ENCODE measurements at places on chromosomes 16 and 17.

GRCh38 chr17:33511670-33512069, 218.6 kb upstream of the ASIC2 start:
- no peak for DNase-seq

DNA sequence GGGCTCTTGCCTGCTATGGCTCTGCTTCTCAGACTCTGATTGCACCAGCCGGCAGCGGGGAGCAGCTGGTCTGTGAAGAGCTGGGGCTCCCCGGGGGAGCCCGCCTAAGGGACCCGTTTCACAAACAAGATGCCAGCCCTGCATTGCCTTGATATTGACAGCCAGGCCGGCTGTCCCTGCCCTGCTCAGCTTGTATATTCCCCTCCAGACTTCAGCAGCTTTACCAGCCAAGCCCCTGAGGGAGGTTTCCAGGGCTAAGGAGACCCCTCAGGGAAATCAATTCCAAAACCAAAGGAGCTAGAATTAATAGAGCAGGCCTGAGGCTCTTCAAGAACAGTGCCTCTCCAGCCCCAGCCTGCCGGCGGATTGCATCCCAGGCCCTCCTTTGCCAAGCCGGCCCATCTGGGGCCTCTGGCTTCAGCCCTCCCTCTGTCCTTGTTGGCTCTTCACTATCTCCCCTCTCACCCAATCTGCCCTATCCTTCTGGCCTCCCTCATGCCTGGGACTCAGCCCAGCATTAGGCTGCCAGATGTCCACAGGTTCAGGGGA, 5.7 kb downstream of the CALB2 start:
- DNase-seq, result no peak

- DNase-seq, result no peak
Measured at GRCh38 chr16:22262460-22262859, 34.7 kb upstream of the POLR3E start.

- no peak for DNase-seq
Measured at GRCh38 chr17:64160378-64160777, 30.4 kb upstream of the ERN1 start.

DNA sequence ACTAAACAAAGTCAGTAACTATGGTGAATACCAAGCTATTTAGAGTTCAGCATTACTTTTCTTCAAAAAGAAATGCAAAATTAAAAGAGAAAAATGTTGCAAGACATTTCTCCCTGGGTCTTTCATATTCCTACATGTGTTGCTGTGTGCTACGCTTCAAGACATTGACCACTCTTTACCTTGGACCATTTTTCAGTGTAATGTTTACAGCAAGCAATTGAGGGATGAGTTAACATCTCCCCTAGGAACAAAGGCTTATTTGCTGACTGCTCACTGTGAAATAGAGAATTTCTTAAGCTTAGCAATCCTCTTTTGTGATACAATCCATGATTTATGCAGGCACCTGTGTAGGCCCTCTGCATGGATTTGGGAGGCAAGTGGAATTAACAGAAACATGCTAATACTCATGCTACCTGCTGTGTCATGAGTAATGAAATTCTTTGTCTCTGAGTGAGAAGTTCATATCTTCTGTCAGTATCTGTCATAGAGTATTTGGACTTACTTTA, 1202.9 kb upstream of the CDH8 start:
- DNase-seq, result no peak

DNA sequence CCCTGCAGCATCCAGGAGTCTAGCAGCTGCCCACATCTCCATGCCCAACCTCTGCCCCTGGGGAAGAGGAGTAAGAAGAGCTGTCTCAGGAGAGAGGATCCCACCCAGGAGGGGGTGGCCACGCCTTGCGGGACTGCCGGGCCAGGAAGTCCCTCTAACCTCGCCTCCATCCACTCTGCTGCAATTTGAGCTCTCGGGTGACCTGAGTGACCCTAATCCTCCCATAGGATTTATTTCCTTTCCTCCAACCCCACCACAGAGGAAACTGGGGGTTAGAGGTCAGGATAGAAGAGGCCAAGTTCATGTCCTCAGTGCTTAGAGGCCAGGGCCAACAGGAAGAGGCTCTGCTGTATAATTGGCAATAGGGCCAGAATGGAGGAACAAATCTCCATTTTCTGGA, 22.6 kb upstream of the NGFR start:
- DNase-seq, result no peak

- no peak for DNase-seq
Measured at GRCh38 chr17:57675427-57676387, 69.4 kb downstream of the CCDC182 start.

- no peak for DNase-seq
Measured at GRCh38 chr16:86994651-86995171, 322.5 kb downstream of the C16orf95 start.

- no peak for DNase-seq
Measured at GRCh38 chr17:16997514-16998429, 25.9 kb upstream of the TNFRSF13B start.

DNA sequence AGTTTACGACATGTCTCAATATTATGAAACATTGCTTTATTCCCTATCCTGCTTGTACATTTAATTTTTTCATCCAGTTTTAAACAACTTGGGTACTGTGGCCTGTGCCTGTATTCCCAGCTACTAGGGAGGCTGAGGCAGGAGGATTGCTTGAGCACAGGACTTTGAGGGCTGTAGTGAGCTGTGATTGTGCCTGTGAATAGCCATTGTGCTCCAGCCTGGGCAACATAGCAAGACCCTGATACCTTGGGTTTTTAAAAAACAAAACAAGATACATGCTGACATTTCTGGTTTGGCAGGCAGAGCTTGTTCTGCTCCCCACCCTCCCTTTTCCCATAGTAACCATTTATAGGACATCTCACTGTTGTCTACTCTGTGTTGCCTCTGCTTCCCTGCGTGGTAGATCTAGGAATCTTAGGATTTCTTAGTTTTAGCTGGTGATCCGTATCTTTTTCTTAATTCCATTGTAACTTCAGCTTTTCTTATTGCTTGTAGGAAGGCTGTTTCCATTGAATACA, 35.6 kb downstream of the TENT4B start:
- no peak for DNase-seq

DNA sequence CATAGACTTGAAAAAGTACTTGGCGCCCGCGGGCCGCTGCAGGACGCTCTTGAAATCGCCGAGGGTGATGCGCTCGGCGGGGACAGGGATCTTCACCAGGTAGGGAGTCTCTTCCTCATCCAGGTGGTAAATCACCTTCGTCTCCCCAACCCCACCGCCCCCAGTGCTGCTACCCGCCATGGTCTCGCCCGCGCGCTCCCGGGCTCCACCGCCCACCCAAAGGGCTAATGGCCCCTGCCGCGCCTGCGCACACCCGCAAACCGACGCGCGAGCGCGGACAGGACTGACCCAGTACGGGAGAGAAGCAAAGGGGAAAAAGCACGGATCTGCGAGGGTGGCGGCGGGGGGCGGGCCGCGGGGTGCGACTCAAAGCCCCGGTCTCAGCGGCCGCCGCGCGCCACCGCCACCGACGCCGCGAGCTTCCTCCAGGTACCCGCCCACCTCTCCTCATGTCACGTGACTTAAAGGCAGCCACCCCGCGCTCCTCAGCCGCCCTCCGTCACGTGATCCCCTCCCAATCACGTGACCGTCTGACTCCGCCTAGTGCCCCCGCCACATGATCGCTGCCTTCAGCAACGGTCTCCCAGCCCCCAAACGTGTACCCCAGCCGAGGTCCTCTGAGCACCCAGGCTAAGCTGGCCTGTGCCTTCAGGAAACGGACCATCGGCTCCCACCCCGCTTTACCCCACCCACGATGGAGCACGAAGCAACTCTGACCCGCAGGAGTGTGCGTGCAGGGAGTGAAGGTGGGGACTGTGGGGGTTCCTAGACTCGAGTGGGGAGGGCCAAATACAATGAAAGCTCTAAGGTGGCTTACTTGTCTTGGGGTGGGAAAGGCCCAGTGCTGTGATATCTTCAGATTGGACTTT, at the start of gene DVL2:
Gene DVL2, minus strand, starts transcription at position 435 of the 869 bp plus-strand sequence. Its CDS starts 255 bp downstream, at position 180.
- peak; percentile 94 for DNase-seq

GRCh38 chr16:30903596-30903995, 7.2 kb downstream of the CTF1 start:
- DNase-seq, result no peak

- no peak for DNase-seq
Measured at GRCh38 chr17:40377832-40378231, 13.3 kb upstream of the GJD3 start.

- DNase-seq, result no peak
Measured at GRCh38 chr16:27785307-27785678, 235.3 kb downstream of the KATNIP start.

- no peak for DNase-seq
Measured at GRCh38 chr17:41416479-41416878, 7.9 kb downstream of the KRT37 start.

GRCh38 chr17:67049025-67049739, 4.8 kb downstream of the CACNG1 start:
- no peak for DNase-seq

DNA sequence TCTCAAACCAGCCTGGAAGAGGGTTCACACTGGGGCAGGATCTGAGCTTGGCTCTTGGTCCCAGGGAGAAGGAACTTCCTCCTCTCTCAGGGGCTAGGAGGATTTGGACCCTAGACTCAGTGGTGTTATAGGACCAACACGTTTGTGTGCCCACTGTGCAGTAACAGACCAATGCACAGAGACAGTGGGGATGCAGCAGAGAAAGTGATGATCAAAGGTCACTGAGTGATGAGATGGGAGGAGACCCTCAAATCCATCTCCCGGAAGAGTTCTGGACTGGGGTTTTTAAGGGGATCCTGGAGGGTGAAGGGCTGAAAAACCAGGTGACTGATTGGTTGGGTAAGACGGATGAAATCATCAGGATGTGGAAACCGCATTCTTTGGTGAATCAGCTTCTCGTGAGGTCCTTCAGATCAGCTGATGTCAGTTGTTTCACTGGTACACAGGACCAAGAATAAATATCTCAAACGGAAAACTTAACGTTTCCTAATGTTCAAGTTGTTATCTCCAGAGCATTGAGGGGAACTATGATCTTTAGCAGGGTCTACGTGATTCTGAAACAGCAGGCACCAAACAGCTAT, 3.3 kb upstream of the VAC14 start:
- no peak for DNase-seq

- DNase-seq, result no peak
Measured at GRCh38 chr16:85470873-85471272, 142.2 kb upstream of the GSE1 start.

DNA sequence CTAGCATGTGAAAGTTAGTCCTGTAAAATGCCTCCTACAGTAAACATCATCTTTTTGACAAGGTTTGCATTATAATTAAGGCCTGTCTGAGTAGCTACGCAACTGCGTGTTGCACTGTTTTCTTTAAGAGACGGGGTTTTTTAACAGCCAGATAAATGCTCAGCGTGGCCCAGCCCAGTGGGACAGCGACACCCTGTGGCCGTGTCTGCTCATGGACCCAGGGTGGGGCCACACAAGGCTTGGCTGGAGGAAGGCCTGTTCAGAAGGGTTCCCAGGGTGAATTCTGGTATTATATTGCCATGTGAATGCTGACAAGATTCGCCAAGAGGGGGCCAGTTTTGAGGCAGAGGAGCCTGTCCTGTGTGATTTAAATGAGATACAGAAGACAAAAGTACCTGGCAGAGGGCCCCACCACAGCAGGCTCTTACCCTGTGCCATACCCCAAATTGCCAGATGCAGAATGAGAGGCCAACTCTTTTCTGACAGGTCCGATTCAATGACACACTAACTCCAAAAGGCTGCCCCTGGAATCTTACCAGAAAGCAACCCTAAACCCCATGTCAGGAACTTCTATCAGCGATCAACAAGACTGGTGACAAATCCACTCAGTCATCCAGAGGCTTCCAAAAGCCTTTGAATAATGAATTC, 65.9 kb upstream of the IRX6 start:
- no peak for DNase-seq

Measured in effector CD4-positive, alpha-beta T cell (primary cell).